ENCODE measurements at places on chromosomes 7 and 10.

DNA sequence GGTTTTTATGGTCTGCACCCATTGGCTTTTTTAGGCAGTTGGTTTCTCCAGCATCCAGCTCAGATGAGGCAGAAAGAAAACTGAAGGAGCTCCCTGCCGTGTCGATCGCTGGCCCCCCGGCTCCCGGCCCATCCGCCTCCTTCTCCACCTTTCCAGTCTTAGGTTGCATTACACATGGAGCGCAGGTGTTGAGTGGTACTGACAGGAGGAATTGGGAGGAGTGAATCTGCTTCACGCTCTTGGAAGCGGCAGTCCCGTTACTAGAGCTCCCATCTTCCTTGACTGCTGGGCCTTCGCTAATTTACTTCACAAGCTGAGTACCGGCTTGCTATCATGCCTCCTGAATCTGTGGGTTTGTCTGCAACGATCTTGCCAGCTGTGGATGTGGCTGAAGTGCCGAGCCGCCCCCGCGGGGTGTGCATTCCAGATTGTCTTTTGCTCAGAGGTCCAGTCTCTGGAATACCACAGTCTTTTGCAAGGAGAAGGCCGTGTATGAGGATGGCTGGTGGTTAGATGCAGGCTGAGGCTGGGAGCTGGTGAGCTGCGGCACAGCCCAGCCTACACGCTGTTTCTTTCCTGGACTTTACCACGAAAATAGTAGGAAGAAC is 17.1 kb downstream of the IQCE start:
- DNase-seq = no peak

GRCh38 chr10:6999232-6999925 is 411.5 kb downstream of the SFMBT2 start:
- no peak for DNase-seq

- no peak for DNase-seq
Measured at GRCh38 chr10:16944402-16944801, 127.2 kb upstream of the RSU1 start.

DNA sequence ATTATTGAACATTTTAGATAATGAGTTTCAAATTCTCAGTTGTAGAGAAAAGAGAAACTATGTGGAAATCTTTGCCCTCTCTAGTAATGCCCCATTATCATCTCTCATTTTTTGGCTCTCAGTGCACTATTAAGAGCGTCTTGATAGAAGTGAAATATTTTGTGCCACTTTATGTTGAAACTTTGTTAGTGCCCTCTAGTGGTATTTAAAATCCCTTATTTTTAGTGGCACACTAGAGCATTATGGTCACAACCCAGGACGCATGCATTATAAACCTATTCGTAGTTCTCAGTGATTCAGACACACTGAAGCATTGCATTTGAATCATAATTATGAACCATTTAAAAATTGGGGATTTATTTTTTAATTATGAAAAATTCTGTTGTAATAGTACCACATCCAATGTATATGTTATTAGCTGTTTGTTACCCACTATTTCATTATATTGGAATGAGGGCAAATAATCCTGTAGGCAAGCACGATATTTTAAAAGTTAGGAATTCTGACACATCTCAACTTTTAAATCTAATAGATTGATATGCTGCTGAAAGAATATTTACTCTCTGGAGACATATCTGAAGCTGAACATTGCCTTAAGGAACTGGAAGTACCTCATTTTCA is 21.9 kb downstream of the PDCD4 start:
- DNase-seq = peak; percentile 24

DNA sequence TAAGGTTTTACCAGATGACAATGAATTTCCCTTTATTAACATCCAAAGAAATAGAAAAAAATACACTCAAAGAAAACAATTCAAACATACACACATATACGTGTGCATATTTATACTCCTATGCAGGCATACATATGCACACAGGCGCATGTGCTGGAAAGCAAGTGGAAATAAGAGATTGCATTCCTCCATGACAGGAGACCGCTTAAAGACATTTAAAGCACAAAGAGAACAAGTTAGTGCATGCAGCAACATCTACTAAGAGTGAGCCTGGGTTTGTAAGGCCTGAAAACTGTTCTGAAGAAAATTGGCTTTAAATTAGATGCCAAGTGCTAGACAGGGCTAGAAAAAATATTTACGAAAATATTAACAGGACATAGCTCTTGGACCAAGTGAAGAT is 40.1 kb upstream of the PPP1R17 start:
- DNase-seq = no peak

DNA sequence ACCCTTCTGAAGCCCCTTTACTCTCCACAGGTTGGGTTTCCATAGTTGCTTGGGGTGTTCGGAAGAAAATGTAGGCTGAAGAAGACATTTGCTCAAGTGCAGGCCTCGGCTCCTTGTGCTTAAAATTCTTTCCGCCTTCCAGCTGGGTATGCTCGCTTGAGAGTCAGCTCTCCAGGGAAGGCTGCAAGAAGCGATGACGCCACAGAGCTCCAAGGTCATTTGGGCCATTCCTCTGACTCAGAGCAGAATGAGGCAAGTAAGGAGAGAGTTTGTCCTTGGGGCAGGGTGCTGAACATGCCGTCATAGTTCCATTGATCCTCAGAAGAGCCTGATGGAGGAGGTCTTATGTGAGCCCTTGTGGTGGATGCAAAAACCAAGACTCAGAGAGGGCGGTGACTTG is 27.4 kb upstream of the HSPA12A start:
- no peak for DNase-seq

DNA sequence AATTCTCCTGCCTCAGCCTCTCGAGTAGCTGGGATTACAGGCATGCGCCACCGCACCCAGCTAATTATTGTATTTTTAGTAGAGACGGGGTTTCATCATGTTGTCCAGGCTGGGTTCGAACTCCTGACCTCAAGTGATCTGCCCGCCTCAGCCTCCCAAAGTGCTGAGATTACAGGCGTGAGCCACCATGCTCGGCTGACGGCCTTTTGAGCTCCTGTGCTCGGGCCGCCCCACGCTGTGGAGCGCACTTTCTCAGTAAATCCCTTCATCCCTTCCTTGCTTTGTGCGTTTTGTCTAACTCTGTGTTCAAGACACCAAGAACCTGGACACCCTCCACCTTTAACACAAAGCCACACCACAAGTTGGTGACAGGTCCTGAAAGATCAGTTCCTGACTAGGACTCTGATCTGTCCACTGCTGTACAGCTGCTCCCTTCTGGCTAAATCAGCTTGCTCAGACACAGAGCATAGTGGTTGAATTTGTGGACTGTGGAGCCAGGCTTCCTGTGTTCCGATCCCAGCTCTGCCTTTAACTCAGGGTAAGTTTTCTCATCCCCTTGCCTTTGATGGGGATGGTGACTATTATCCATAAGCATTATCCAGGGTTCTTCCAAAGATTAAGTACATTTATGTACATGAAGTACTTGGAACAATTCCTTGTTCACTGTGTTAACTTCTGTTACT is 20.1 kb downstream of the CHST3 start:
- DNase-seq = no peak

- no peak for DNase-seq
Measured at GRCh38 chr10:86795353-86795752, 38.9 kb downstream of the BMPR1A start.

- DNase-seq = no peak
Measured at GRCh38 chr7:128278366-128278765, 37.3 kb downstream of the LEP start.

DNA sequence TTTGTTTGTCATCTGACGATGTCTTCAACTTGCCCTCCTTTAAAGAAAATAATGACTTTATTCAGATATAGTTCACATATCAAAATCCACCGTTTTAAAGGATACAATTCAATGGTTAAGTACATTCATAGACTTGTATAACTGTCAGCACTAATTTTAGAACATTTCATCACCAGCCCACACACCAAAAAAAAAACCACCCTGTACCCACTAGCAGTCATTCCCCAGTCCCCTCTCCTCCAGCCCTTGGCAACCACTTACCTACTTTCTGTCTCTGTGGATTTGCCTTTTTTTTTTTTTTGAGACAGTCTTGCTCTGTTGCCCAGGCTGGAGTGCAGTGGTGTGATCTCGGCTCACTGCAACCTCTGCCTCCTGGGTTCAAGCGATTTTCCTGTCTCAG is 5.3 kb upstream of the HILPDA start:
- DNase-seq = no peak

GRCh38 chr10:59753267-59753666 is at the start of gene MRLN:
Gene MRLN (minus strand): TSS chr10:59753455.
- DNase-seq = no peak

DNA sequence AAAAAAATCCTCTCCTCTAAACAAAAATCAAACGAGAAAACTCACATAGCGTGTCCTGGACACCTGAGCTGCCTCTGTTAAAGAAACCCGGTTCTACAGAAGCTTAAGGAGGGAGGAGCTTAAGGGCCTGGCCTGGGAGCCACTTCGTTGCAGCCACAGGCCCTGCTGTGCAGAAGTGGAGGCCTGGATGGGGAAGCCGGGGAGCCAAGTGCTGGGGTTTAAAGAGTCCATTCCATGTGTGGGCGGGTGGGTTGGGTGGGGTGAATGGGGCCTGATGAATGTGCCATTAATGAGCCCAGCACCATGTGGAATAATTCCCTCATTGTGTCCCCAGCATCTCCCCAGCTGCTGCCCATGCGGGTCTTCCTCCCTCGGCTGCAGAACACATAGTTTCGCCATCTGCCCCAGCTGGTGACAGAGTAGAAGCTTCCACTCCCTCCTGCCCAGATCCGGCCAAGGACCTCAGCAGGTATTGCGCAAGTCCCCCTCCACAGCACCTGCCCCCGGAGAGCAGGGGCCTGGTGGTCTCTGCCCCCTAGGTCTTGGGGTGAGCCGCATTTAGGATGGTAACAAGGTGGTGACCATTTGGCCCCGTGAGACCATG is 127.8 kb upstream of the BTBD16 start:
- no peak for DNase-seq

DNA sequence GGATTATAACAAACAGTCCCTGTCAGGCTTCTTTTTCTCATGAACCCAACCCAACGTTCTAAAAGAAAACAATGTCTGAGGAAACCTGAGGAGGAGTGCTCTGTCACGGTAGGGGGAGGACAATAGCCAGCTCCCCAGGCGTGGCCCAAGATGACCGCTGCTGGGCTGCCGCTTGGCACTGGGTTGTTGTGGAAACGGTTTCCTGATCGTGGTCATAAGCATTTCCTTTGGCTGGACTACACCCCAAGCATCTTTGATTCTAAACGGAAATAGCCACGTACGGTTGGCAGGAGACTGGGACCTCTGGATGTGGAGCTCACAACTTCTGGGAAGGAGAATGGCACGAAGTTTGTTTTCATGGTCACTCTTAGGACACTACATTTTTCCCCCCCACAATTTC is 30.4 kb upstream of the DMBT1 start:
- no peak for DNase-seq

DNA sequence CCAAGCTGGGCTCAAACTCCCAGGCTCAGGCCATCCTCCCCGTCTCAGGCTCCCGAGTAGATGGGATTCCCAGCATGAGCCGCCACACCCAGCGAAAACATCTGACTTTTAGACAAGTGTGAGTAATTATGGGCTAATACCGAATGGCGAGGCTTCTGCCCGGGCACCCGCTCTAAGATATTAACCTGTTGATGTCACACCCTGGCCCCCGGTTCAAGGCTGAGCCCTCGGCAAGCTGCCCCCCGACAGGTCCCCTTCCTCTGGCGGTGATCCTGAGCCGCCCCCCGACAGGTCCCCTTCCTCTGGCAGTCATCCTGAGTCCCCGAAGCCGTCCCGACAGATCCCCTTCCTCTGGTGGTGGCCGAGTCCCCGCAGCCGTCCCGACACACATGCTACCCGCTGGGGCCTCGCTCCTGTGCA is 5.2 kb downstream of the PSMG3 start:
- no peak for DNase-seq

- no peak for DNase-seq
Measured at GRCh38 chr7:47149971-47150370, 431.9 kb downstream of the TNS3 start.

GRCh38 chr10:45144326-45145070 is 143.8 kb downstream of the ZNF22 start:
- DNase-seq = no peak

DNA sequence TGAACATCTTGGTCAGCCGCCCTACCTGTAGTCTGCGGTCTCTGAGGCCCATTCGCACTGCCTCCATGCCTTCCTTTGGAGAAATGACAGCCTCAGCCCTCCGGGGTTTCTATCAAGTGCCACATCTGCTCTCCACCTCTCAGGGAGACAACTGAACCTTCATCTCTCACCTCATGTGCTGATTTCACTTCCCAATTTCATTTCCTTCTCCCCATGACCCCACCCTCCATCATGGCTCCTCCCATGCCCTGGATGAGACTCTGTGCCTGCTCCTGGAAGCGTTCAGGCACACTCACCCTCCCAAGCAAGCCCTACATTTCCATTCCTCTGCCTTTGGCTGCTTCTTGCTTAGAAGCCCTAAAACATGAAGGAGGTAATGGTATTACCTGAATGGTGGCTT is 7.8 kb upstream of the SCD start:
- peak; percentile 54 for DNase-seq

GRCh38 chr7:72267291-72267800 is 144.8 kb downstream of the CALN1 start:
- DNase-seq = no peak

- DNase-seq = no peak
Measured at GRCh38 chr10:93124580-93125318, 51.1 kb downstream of the CYP26A1 start.

GRCh38 chr10:45443101-45444009 is 69.3 kb downstream of the ALOX5 start:
- peak; percentile 28 for DNase-seq

- peak; percentile 99 for DNase-seq
Measured at GRCh38 chr7:149714081-149714909, 59.1 kb downstream of the ZNF467 start.

DNA sequence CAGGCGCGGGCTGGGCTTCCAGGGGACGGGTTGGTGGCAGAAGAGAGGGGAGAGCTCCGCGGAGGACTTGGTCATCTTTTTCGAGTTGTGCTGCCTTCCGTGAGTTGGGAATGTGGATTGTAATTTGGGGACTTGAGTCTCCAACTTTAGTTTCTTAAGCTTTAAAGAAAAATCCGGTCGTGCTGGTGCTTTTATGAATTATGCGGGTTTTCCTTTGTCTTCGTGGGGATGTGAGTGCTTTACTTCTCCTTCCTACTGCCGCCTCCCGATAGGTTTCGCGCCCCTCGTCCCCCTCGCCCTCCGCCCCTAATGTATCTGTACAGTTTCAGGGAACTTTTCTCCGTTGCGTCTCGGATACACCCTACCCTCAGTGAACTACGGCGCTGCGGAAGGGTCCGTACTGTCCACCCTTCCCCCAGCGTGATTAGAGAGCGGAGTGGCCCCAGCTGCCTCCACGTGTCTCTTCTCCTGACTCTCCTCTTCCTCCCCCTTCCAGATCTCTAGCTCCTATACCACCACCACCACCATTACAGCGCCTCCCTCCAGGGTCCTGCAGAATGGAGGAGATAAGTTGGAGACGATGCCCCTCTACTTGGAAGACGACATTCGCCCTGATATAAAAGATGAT is 649 bp downstream of the SCD start:
- no peak for DNase-seq

GRCh38 chr7:2299870-2300512 is 14.2 kb downstream of the SNX8 start:
- no peak for DNase-seq

DNA sequence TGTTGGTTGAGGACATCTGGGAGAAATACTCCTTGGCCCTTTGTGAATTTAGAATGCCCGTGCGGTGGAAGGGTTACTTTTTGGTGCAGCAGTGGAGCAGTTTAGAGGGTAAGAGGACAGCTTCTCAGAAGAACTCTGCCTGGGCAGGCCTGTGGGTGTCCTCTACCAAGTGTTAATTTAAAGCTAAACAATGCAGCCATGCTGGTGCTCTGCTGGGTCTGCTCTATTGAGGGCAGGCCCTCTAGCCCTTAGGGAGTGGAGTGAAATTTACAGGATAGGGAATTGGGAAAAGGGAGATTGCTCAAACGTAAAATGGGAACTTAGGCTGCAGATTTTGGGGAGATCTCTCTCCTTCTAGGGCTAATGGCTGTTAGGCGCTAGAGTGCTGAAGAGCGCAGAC is 22.1 kb downstream of the BLNK start:
- no peak for DNase-seq

Data from GM13976 (cell line).